Activated CD4-positive, alpha-beta T cell treated with anti-CD3 and anti-CD28 coated beads for 36 hours (primary cell): ENCODE measurements at places on chromosomes 1 and 21.
A peak's percentile ranks its signal among the peaks of the same experiment; 100 is the strongest.

- no peak for DNase-seq
These were observed 14.8 kb upstream of the PADI2 start for GRCh38 chr1:17134034-17134433.

- no peak for DNase-seq
These were observed 3.0 kb downstream of the GPR61 start for GRCh38 chr1:109542657-109543056.

DNA sequence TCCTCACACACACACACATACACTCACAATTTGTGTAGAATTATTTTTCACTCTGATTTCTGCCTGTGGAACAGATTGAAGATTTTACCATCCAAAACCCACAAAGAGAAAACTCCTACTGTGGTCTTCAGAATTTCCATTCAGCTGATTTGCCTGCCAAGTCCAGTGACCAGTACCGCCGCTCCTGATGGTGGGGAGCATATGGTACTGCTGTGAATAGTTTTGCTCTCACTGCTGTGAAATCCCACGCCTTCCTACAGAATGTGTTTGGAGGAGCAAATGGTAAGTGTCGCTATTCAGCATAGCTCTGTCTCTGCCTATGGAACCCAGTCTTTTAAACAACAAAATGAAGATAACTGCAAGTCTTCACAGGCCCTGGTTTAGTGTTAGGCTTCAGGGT, 629.5 kb downstream of the LMO4 start:
- DNase-seq, result no peak

GRCh38 chr1:228417483-228418203, 982 bp upstream of the TRIM17 start:
- DNase-seq, result no peak

GRCh38 chr1:223825767-223826748, 19.7 kb downstream of the TP53BP2 start:
- no peak for DNase-seq

GRCh38 chr1:13808729-13809131, 108.7 kb downstream of the PRDM2 start:
- no peak for DNase-seq

DNA sequence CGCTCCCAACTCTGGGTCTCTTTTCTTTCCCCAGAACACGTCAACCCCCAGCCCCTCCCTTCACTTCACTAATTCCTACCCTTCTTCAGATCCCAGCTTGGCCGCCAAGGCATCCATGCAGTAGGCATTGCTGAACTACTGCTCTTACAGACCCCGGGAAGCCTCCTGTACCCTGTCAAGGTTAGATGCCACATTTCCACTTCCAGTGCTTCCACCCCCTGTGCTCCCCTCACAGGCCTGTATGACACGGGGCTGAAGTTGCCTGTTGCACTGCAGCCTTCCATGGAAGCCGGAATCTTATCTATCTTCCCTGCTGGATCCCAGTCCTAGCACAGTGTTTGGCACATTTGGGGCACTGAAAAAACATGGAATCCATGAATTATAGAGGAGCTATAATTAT, 99.0 kb upstream of the SOD1 start:
- no peak for DNase-seq

DNA sequence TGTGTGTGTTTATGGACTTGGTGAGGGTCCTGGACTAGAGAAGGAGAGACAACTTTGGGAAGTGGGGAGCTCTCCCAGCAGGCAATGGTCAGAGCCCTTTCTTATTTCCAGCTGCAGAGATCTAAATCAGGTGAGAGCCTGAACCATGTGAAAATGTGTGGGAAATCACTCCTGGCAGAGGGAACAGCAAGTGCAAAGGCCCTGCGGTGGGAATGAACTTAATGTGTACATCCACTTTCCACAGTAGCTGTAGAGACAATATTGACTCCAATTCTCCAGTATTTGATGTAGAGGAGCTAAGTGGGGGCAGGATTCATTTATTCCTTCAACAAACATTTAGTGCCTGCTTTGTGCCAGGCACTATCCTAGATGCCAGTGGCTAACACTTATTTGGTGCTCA, 14.7 kb upstream of the POU3F1 start:
- no peak for DNase-seq

DNA sequence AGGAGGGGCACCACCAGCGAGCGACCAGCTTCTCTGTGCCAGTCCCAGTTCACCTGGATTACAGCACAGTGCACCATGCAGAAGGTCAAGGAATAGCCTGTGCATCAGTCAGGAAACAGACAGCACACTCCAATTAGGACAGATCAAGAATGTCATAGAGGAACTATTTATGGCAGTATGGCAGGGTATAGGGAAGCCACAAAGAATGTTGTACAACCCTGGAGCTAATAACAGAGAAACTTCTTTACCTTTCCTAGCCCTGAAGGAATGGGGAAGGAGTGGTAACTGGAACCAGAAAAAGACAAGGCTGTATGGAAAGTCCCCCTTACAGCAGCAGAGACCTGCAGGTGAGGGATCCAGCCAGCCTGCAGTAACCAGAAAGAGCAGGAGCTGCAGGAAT, 87.8 kb upstream of the USP24 start:
- no peak for DNase-seq

- DNase-seq, result no peak
These were observed 207.1 kb downstream of the ROR1 start for GRCh38 chr1:63980740-63981407.

DNA sequence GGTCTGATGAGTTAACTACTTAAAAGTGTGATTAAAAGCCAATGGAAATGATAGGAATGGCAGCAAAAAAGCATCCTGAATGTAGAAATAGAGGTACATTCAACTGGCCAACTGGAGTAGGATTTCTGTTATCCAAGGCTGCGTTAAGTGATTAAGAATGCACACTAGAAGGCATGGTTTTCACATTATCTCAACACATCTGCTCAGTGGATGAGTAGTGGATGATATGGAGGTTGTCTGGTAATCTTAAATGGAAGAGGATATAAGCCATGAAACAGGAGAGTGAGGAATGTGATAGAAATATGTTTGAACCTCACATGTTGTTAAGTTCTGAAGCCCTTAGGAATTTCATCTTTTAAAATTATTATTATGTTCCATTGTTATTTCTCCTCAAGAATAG, 839.9 kb downstream of the USP25 start:
- no peak for DNase-seq

DNA sequence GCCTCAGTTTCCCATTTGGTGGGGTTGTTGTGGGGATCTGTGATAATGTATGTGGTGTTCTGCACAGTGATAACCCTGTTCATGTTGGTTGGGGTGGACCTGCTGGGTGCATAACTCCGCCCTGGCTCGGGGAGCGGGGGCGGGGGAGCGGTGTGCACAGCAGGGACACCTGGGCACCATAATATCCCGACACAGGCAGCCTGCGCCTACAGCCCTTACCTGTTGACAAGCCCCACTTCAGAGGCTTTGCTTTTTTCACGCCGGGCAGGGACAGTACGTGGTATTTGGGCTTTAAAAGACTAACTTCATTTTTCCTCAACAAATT, 48.0 kb upstream of the ACOT11 start:
- no peak for DNase-seq

DNA sequence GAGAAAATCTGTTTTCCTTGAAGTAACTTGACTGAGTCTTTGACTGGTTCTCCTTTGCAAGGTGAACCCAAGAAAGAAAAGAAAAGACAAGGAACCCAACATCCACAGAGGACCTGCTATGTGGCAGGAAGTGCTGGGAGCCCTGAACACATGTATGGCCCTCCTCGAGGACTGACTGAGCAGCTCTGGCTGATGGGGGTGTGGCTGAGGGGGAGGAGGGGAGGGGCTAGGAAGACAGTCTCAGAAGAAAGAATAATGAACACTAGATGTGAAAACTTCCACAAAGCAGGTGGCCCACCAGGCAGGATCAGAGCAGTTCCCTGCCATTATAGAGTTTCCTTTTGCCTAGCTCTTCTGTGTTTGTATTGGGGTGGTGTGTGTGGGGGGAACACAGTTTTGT, 26.1 kb downstream of the NENF start:
- peak; percentile 61 for DNase-seq

DNA sequence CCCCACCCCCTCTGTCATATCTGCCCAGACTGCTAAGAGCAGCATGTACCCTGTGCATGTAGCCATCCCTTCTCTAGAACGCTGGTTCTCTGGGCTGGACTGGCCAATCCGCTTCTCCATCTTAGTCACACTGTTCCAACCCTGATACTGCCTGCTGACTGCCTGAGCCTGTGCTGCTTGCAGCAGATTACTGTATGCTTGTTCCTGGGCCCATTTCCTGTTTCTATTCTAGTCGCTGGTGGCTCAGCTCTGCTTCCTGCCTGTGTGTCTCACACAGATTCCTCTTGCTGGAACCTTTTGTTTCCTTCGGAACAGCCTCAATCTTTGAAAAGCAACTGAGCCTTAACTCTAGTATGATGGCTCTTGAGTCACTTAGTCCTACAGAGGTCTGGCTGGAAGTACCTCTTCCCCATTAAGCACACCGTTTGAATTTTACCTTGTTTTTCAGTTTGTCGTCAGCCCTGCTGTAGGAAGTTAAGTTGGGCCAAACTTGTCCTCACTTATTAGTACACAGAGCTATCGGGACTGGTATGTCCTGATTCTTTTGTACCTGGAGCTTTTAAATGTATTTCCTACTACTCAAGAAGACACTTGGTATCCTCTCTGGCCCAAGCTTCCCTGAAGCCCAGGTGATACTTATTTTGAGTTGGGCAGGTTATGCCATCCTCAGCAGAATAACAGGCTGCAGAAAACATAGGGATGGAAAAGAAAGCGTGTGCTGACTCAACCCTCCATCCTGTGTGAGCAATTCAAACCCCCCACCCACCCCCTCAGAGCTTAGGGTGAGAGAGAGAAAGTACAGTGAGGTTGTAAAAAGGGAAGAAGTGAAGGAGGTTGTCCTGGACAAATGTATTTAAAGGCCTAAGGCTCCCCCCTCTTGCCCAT, 43.4 kb upstream of the PIGV start:
- peak; percentile 90 for DNase-seq

GRCh38 chr1:24803220-24803619, 58.0 kb downstream of the CLIC4 start:
- no peak for DNase-seq

DNA sequence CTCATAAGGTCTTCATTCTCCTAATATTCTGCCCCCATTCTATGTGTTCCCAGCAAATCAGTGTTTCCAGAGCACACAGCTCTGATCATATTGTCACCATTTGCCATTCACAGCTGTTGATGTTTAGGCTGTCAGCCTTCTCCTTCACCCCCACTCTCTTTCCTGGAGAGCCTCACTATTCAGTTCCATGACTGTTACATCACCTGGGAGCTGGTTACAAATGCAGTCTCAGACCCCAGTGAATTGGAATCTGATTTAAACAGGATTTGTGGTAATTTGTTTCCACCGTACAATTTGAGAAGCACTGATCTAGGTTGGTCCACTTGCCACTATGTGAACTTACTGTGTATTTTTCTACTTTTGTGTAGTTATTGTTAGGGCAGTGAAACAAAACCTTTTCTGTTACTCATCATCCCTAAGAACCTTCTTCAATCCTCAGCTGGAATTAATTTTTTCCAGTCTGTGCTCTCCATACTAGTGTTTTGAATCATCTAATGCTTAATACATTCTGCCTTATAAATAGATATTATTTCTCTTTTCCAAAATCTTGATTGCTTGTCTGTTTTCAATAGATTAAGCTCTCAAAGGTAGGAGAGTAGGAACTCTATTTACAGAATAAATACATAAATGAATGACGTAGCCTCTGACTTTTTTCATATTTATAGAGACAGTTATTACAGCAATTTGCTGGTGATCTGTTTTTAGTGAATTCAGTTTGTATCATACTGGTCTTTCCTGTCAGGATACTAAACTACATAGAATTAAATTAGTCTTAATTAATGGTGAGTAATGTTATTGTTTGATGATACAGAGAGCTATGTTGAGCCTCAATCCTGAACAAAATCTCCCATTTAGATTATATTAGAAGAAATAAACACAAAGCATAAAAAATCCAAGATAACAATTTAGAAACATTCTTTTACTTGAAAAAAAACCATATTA, 8.1 kb downstream of the SNX7 start:
- no peak for DNase-seq

- peak; percentile 79 for DNase-seq
These were observed 49.4 kb upstream of the PARP1 start for GRCh38 chr1:226457307-226457712.

- no peak for DNase-seq
These were observed 427.1 kb downstream of the PCP4 start for GRCh38 chr21:40294345-40294744.
